ENCODE measurements at places on chromosomes 3 and 15.

DNA sequence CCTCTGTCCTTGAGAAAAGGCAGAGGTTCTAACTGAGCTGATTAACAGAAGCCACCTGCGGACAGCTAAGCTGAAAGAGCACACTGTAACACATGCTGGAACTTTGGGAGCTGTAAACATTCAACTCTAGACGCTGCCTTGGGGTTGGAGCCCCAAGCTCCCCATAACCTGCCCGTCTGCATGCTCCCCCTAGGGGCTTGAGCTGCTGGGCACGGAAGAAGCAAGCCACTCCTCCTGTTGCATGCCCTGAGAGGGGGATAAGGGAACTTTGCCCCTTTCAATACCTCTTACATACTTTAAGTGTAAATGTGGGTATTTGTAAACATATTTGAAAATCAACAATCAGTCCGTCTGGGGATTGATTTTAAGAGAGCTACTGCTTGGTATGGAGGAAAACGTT, 188.4 kb downstream of the ADAMTSL3 start:
- DNase-seq, result no peak

- no peak for DNase-seq
Measured at GRCh38 chr3:82137050-82137449, 375.6 kb upstream of the GBE1 start.

DNA sequence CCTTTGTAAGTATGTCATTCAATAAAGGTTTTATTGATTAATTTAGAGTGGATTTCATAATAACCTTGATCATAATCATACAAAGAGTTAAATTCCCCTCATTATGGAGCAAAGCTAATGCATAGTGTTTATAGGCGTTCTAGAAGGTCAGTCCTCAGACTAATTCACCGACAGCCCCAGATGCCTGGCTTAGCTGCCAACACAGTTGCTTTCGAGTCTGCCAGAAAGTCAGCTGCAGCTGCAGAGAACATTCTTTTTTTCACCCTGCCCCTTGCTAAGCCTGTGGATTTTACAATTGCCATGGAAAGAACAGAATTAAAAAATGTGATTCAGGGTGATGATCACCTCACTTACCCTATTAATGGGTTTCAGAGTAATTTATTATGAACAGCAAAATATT, 21.2 kb downstream of the CADM2 start:
- DNase-seq, result no peak

DNA sequence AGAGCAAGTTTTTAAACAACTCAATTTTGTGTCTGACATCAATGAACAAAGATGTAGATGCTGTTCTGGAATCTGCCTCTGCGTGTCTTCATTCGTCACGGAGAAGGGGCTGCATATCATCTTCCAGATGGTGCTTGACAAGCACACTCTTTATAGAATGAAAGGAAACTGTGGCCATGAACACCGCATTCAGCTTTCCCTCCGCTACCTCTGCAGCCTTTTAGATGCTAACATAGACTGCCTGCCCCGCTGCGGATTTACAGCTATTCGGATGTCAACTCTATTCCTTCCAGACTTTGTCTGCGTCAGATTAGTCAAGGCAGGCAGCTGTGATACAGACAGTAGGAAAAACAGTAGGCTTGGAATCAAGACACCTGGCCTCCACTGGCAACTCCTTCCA, 232.9 kb downstream of the TJP1 start:
- DNase-seq, result no peak

DNA sequence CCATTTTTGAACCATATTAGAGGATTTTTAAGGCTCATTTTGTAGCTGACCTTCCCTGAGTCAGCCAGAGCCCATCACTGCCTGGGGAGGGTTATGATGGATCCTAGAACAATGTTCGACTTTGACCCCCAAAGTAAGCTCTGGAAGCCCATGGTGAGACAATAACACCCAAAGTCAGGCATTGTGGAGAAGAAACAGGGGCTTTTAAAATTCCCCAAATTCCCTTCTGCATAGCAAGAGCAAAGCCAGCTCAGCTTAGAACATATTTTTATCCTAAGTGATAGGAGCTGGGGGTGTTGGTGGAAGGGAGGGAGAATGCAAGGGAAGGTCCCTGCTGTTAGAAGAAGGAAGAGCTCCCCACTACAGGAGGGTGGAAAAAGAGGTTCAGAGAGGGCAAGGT, 4.0 kb downstream of the ITGA11 start:
- DNase-seq, result no peak

- no peak for DNase-seq
Measured at GRCh38 chr3:108510496-108510895, at the start of gene MYH15. Gene MYH15, minus strand, starts transcription at chr3:108510596. Its CDS starts 66 bp downstream, at chr3:108510530.
